ENCODE measurements at places on chromosomes 6 and 20.

DNA sequence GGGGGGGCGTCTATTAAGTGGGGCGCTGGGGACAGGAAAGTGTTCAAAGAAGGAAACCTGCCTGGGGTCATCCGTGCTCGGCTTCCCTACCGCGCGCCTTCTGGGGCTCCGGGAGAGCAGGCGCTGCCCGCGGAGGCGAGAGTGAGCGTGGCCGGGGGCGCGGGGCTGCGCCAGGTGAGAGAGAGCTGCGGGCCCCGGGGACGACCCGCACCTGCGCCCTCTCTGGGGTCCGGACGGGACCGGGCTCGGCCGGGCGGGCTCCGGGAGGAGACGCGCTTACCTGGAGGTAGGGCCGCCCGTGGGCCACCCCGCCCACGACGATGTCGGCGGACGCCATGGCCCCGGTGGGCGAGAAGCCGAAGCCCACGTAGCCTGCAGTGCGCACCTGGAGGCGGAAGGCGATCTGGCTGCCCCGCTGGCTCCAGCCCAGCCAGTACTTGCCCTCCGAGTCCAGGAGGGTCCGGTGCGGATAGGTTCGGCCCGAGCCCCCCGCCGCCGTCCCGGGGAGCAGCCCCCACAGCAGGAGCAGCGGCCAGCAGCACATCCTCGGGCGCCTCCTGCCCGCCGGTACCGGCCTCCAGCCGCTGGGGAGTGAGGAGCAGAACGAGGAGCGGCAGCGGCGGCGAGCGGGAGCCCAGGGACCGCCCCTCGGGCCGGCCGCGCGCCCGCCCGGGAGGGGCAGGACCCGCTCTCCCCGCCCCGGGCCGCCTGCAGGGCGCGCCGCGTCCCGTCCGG, at the start of gene MOXD1:
TSS of gene MOXD1 (minus strand) at position 593 of the 735 bp plus-strand sequence. CDS start at position 544, 49 bp downstream.
- DNase-seq: peak; percentile 24

DNA sequence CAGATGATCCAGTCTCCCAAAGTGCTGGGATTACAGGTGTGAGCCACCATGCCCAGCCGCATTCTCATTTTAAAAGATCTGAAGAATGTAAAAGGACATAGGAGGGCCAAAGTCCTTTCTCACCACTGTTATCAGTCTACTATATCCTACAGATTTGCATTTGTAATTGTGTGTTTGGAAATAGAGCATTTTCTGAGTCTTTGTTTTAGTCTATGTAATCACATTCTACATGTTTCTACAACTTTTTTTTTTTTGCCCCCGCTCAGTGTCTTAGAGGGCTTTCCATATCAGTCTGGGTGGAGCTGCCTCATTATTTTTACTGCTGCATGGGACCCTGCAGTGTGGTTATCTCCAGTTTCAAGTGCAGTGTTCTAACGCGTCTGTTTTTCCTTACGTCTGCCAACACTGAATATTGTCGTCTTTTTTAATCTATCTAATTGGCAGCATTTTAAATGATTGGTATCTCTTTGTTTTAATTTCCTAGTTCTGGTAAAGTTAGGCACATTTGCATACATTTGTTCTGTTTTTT, 7.8 kb downstream of the CUL9 start:
- DNase-seq: no peak

GRCh38 chr20:60700728-60701127, 551.3 kb upstream of the CDH4 start:
- DNase-seq: no peak

GRCh38 chr6:56065408-56065807, 182.0 kb downstream of the COL21A1 start:
- no peak for DNase-seq

- DNase-seq: no peak
Observed at GRCh38 chr20:47267621-47268020, 88.9 kb downstream of the ZMYND8 start.

- no peak for DNase-seq
Observed at GRCh38 chr6:43891072-43891870, 121.3 kb downstream of the VEGFA start.

DNA sequence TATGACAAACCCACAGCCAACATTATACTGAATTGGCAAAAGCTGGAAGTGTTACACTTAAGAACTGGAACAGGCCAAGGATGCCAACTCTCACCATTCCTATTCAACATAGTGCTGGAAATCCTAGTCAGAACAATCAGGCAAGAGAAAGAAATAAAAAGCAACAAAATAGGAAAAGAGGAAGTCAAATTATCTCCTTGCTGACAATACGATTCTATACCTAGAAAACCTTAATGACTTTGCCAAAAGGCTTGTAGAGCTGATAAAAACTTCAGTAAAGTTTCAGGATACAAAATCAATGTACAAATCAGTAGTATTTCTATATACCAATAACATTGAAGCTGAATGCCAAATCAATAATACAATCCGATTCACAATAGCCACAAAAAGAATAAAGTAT, 32.4 kb downstream of the OR5V1 start:
- no peak for DNase-seq

GRCh38 chr6:149934249-149935156, 7.3 kb upstream of the ULBP2 start:
- peak; percentile 56 for DNase-seq

DNA sequence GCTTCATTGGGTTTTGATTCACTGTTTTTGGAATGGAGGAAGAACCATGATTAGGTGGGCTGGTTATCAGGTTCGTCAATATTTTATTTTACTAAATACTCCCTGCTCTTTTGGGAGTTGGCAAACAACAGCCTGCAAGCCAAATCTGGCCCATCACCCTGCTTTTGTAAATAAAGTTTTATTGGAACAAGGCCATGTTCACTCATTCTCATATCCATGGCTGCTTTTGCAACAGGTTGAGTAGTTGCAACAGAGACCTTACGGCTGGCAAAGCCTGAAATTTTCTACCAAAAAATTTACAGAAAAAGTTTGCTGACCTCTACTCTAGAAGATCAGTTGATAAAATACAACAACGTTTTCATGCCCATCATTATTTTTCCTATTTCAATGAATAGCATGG, 45.1 kb downstream of the SYTL3 start:
- no peak for DNase-seq

GRCh38 chr20:12575352-12576095, 433.2 kb upstream of the SPTLC3 start:
- no peak for DNase-seq

- no peak for DNase-seq
Observed at GRCh38 chr20:63042448-63043071, 35.8 kb upstream of the BHLHE23 start.

GRCh38 chr6:5086294-5086890, 1.3 kb downstream of the PPP1R3G start:
- DNase-seq: no peak

DNA sequence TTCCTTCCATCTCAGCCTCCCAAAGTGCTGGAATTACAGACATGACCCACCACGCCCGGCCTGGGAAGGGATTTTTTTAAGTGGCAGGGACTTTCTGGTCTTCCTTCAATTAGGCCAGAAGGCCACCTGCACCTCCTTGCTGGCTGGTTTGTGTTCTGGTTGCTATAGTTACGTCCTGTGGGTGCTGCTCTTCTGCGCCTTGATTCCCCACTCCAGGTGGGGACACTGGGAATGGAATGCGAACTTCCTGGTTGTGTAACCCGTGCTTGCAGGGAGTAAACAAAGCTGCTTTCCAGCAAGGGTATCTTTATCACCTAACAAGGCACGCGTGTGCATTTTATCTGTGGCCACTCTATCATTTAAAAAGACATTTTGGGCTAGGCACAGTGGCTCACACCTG, 117.7 kb downstream of the PLEKHG1 start:
- DNase-seq: no peak

DNA sequence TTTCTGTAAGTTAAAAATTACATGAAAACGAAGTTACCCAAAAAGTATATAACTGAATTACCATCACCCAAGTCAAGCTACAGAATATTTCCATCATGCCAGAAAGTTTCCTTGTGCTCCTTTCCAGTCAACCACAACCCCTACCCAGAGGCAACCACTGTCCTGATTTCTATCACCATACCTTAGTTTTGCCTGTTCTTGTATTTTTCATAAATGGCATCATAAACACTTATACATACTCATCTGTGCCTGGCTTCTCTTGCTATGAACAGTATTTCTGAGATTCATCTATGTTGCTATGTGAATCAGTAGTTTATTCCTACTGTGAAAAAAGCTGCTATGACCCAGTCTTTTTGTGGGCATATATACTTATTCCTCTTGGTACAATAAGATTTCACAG, 7.4 kb downstream of the FKBP5 start:
- DNase-seq: no peak

- no peak for DNase-seq
Observed at GRCh38 chr20:4714818-4715217, 6.9 kb upstream of the PRND start.

DNA sequence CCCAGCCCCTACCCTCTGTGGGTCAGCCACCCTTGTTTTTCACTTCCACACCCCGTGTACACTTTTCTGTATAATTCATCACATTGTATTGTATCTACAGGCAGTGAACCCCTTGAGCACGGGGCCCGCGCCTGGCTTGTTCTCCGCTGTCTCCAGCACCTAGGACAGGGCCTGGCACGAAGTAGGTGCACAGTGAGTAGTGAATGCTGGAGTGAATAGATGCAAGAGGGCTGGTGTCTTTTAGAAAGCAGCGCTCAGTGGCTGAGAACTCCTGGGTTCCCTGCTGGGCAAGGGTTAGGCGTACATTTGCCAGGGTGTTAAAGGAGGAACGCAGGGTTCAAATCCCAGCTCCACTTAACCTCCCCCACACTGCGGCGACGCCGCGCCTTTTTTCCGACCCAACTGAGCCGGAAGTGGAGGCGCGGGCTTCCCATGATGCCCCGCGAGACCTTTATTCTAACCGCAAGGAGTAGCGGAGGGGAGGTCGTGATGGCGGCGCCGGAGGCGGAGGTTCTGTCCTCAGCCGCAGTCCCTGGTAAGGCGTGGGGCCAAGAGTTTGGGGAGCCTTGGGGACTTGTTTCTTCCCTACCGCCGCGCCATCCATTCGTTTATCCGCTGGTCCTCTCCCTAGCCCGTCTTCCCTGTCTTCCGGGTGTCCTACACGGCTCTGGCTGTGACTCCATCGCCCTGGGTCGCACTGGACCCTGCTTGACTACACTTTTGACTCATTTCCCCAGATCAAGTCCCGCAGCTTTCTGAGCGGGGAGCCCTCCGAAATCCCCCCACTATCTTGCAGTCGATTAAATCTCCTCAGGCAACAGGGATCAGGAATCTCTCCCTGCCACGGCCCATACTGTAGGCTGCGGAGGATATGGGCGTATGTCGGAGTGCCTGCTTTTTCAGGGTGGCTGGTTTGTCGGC, at the start of gene MAD2L1BP:
TSS of gene MAD2L1BP (plus strand) at position 454 of the 921 bp plus-strand sequence. CDS start at position 490, 36 bp downstream.
- peak; percentile 70 for DNase-seq

- no peak for DNase-seq
Observed at GRCh38 chr6:56040223-56040622, 164.8 kb upstream of the BMP5 start.

GRCh38 chr20:32612351-32613191, 27.4 kb upstream of the NOL4L start:
- no peak for DNase-seq

GRCh38 chr6:62283365-62283764, 2.7 kb downstream of the KHDRBS2 start:
- DNase-seq: no peak

DNA sequence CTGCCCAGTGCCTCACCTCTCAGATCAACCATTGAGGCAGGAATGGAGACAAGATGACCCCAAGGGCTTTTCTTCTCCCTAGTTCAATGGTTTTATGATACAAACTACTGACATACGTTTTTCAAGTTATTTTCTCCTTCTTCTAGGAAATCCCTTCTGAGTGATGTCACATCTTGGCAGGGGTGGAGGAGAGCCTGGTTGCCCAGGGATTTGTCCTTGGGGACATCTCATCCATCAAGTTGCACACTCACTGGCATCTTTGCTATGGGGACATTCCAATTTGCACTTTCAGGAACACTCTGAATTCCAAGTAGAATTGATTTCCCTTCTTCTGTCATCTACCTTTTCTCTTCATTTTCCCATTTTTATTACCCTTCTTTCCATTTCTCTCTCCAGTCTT, 9.9 kb downstream of the ZFP57 start:
- no peak for DNase-seq

DNA sequence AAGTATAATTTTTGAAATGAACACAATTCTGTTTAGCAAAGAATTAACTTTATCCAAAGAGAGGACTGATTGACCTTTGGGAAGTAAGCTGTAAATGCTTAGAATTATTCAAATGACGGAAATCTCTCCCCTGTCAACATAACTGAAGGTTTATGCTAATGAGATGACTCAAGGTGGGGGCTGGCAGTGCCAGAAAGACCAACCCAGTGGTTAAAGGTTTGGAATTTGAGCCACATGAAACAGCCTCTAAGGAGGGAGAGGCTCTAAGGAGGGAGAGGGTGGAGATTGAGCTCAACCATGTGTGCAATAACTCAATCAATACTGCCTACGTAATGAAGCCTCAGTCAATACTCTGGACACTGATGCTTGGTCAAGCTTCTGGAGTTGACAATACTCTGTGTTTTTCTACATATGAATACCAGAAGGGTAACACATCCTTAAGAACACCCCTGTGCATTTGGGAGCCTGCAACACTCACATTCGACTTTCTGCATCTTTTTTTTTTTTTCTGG, 123.4 kb upstream of the TENT5A start:
- DNase-seq: no peak

DNA sequence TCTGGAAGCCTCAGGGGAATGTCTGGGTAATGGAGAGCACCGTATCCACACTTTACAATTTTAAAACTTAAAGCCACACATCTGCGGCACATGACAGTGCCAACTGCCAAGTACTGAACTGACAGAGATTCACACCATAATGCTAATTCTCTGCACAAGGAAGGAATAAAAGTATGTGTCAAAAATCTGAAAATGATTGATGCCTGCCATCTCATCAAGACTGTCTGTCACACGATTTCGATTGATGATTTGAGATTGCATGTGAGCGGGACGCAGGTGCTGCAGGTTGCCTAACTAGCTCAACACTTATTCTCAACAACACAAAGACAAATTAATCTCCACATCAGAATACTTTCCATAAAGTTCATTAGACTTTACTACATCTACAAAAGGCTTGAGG, 391.2 kb downstream of the PRKN start:
- DNase-seq: no peak

DNA sequence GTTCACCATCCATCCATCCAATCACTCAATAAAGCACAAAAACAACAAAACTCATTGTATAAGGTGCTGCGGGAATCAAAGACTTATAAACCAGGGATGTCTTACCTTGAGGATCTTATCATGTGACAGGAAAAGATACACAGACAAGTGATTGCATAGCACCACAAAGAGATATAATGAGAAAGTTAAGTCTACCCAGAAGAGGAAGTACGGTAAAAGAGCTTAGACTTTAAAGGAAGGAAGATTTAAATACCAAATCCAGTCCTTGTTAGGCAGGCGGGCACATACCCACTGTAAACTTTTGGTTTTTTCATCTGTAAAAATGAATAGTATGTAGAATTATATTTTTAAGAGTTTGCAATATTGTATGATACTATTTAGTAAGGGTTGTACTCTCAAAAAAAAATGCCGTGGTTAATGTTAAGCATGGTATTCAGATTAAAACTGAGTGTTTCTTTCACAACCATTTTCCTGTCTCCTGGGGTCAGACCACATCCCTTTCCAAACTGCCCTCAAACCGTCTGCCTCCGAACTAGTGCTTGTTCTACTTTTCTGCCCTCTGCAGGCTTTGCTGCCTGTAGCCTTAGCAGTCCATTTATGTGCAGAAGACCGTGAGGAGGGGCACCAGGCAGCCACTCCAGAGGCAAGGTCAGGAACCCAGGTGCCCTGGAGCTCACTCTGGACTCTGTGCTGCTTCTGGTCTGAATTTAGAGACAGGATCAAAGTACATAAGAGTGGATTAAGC, 179.5 kb upstream of the SYNDIG1 start:
- no peak for DNase-seq
